AML-193 (cell line): ENCODE measurements at places on chromosomes 7 and 10.

DNA sequence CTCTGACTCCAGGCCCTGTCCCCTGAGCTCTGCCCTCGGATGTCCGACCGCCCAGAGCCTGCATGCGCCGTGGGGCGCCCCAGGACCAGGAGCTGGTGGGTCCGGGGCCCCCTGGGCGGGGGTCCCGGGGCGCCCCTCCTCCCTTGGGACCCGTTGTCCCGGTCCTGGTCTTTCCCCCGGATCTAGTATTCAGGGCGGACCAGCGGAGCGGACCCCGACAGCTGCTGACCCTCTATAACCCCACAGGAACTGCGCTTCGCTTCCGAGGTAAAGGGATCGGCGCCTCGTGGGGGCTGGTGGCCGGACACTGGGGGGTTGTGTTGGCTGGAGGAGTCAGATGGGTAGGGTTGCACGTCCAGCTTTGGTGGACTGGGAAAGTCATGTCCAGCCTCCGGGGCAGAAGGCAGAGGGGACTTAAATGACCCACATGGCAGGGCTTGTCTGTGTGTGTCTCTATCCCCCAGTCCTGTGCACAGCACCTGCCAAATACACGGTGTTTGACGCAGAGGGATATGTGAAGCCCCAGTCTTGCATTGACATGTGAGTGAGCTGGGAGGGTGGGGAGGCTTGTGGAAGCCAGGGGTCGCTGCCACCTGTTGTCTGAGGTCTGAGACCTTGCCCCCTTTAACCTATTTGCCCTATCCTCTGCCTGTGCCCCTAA lies 520 bp downstream of the MOSPD3 start:
- DNase-seq = no peak

DNA sequence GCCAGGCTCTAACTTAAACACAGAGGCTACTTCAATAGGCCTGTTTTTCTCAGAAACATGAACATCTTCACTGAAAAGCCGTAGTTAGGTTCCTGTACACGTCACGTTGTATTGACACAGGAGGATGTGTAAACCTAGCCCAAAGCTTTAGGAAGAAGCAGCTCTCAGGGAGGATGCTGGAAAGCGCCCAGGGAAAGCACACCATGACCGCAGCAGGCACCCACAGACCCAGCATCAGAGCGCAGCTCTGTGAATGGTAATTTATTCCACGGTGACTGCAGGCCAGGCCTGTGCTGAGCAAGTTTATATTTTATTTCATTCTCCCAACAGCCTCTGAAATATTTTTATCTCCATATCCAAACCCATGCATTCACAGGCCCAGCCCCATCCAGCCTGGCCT lies 51.1 kb downstream of the ASB13 start:
- DNase-seq = no peak

DNA sequence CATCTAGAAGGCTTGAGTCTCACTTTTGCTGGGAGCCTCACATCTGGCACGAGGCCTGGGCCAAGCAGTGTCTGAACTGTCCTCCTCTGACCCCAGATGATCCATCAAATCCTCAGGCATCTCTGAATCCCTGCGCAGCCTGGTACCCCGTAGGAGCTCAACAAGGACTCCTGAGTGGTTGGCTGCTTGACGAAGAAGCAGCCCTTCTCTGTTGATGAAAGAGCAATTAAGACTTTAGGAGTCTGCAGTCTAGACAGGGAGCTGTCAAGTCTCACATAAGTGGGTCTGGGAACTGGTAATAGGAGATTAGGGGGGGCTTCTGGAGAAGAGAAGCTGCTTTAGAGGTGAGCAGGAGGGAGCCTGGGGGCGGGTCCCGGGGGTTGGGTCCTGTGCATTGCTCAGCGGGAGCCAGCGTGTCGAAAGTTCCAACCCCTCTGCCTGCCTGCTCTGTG lies 326.0 kb downstream of the RPS24 start:
- DNase-seq = no peak

DNA sequence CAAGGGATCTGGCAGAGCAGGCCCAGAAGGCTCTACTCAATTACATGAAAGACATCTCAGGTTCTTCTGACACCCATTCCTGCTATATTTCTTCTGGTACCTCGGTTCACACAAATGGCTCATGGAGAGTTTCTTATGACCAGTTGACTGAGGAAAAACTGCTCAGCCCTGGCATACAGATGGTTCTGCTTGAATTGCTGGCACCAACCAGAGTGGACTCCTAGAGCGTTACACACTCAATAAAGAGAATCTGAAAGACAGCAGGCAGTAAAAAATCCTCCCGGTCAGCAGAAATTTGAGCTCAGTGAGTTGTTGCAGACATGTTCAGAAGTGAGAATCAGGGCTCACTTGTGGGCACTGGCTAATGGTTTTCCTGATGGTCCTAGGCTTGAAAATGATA lies 434.4 kb downstream of the TCERG1L start:
- DNase-seq = no peak

- no peak for DNase-seq
These were observed 50.0 kb downstream of the JAKMIP3 start for GRCh38 chr10:132115732-132116131.

DNA sequence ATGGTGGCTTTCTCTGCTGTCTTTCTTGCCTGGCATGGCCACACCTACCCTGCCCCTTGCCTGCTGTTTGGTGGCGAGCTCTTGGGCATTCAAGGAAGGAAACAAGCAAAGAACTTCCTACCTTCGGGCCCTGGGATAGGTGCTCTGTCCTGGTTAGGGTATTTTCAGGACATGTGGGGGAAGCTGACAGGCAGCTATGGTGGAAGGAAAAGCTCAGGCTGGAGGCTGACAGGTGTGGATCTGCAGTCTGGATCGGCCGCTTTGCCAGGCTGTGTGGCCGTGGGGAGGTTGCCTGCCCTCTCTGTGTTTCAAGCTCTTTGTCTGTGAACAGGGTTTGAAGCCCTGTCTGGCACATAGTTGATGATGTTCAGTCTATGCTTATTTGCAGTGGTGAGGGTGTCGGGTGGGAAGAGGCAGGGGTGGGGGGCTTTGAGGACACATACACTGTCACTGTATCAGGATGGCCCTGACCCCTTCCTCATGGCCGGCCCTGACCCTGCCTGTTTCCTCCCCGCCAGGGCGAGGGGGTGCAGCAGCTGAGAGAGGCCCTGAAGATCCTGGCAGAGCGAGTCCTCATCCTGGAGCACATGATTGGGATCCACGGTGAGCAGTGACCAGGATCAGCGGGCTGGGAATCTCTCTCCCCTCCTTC lies 73.7 kb downstream of the MYL10 start:
- no peak for DNase-seq

- DNase-seq = peak; percentile 54
These were observed 15.1 kb upstream of the NME8 start for GRCh38 chr7:37833107-37833817.

DNA sequence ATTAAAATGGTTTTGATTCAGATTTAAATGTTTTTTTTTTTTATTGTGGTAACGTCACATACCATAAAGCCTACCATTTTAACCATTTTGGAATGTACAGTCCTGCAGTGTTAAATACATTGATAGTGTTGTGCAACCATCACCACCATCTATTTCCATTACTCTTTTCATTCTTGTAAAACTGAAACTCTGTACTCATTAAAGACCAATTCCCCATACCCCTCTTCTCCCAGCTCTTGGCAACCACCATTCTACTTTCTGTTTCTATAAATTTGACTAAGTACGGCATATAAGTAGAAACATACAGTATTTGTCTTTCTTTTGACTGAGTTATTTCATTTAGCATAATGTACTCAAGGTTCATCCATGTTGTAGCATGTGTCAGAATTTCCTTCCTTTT lies 96.2 kb downstream of the EXOC4 start:
- DNase-seq = no peak
